ENCODE measurements at places on chromosomes 3 and 15.

DNA sequence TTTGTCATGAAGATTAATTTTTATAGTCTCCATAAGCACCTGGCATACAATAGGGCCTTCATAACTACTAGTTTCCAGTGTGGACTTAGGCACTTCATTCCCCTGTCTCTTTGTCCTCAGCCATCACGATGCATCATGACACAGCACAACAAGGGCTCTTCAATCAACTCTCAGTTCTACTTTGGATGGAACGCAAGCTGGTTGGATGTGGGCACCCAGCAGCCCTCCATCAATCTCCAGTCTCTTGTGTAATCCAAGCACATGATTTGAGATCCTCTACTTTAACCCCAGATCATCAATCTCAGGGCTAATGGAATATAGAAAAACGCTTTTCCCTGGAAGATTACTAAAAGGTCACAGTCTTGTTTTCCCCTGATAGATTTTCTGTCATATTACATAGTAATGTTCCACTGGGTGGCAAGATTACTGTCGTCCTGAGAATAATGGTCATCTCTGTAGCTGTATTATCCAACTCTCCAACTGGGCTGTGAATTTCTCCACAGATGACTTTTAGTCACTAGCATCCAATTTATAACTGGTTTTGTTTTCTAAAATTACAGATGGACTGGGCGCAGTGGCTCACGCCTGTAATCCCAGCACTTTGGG lies 22.9 kb upstream of the CHRNA7 start:
- DNase-seq, result no peak

GRCh38 chr15:48647962-48648361 lies 2.5 kb upstream of the FBN1 start:
- DNase-seq, result peak; percentile 13

DNA sequence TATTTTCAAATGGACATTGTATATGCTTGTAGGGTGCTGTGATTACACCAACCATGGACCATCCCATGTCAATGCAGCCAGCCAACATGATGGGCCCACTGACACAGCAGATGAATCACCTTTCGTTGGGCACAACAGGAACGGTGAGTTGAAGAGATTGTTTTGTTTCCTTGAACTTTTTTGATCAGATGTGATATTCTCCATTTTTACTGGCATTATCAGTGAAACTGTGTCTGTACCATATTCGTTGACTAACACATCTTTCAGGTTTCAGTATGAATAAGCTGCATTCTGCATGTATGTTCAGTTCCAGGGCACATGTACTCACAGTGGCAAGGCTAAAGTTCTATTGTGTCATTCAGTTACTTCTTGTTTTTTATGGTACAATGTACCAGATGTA lies 655.2 kb downstream of the RBMS3 start:
- DNase-seq, result no peak

DNA sequence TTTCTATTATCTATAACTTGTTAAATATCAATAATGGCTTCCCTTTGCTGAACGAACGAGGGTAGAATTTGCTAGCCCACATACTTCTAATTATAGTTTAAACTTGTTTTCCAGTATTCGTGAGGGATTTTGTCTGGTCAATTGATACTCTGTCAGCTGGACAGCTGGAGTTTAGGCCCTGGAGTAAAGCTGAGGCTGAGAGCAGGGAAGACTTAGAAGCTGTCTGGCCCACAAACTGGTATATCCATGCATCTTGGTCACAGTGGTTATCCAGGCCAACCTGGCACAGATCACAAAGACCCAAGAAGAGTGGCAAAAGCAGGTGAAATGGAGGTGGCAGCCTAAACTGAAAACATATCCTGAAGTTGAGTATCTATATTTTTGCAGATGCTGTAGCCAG lies 19.3 kb downstream of the ARHGAP31 start:
- no peak for DNase-seq

DNA sequence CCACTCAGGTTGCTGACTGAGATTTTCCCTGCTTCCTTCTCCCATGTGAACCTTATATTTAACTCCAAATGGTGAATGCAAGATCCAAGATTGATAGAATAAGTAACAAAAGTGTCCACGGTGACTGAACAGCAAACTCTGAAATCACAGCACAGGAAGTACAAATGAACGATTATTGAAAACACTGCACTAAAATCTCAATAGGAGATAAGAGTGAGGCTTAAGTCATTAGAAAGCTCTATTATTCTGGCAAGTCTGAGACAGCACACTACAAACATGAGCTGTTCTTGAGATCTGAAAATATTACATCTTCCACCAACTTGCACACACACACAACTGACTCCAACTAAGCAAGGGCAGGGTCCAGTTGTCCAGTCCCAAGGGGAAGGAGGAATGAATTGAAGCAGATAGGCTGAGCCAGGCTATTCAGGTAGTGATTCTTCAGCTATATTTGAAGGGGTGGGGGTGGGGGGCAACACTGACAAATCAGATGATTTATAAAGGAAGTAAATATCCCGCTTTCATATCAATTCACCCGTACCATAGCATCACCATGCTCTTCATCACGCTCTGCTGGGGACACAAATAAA lies 2.9 kb downstream of the ZNF385D start:
- no peak for DNase-seq

GRCh38 chr3:16828815-16829214 lies 55.9 kb upstream of the PLCL2 start:
- peak; percentile 36 for DNase-seq

DNA sequence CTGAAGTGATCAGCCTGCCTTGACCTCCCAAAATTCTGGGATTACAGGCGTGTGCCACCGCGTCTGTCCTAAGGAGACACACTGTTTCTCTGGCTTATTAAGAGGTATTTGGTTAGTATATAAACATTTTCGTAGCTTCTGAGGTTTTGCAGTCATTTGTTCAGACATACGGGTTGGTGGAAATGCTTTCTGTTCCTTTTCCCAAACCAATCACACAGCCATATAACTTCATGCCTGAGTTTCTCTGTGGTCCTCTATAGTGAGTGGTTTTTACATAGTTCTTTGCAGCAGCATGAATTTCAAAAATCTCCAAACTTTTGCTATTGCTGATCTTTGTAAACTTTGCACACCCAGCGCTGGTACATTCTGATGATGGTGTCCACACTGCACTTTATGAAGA lies 100.5 kb downstream of the AKAP13 start:
- no peak for DNase-seq

DNA sequence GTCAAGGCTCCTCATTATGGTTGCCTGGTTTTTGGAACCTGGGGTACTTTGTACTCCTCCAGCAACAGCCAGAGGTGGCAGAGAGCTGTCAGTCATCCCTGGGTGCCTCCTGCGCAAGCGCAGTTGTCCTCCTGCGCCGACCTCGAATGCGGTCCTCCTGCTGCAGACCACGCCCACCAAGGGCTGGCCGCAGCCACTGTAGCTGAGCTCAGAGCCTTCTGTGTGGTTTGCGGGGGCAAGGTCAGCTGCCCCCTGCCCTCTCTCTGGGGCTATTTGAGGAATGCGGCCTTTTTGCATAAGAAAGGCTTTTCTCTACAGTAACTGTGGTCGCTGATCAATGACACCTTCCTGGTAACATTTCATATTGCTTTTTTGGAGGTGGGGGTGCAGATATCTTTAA lies 131.3 kb upstream of the SNRPN start:
- DNase-seq, result no peak

- no peak for DNase-seq
Measured at GRCh38 chr15:22933641-22934061, 46.5 kb downstream of the CYFIP1 start.

DNA sequence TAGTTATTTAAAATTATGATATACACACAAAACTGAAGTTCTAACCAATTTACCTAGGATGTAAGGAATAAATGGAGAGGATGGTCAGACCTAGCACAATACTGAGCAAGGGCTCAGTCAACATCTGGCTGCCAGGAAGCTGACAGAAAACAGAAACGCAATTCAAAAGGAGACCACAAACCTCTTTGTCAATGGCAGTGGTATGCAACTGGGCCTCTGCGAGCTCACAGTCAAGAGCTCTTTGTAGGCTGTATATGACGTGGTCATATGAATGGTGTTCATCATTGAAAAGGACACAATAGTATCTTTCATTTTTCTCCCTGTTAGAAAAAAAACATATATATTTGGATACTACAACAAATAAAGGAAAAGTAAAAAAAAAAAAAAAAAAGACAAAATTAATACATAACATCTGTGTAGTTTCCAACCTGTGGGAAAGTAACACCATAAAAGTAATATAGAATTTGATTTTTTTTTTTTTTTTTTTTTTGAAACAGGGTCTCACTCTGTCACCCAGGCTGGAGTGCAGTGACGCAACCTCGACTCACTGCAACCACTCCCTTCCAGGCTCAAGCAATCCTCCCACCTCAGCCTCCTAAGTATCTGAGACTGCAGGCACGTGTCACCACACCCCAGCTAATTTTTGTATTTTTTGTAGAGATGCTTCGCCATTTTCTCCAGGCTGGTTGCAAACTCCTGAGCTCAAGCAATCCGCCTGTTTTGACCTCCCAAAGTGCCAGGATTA lies 37.9 kb downstream of the UBR1 start:
- DNase-seq, result no peak

DNA sequence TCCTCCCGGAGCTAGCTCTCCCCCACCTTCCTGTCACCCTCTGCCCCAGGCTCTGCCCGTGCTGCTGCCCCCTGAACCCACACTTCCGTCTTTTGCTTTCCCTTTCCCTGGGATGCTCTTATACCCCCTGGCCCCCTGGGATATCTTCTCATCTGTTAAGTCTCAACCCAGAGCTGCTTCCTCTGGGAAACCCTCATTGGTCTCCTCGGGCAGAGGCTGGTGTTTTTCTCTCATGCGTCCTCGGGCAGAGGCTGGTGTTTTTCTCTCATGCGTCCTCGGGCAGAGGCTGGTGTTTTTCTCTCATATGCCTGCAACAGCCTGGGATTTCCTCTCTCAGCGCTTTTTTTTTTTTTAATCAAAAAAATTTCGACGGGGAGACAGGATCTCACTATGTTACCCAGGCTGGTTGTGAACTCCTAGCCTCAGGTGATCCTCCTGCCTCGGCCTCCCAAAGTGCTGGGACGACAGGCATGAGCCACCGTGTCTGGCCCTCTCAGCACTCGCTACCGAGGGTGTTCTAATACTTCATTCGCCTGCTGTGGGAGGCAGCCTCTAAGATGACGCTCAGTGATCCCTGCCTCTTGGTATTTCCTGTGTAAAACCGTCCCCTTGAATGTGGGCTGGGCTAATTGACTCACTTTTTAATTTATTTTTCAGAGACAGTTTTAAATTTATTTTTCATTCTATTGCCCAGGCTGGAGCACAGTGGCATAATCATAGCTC lies 62.7 kb upstream of the TFRC start:
- no peak for DNase-seq

DNA sequence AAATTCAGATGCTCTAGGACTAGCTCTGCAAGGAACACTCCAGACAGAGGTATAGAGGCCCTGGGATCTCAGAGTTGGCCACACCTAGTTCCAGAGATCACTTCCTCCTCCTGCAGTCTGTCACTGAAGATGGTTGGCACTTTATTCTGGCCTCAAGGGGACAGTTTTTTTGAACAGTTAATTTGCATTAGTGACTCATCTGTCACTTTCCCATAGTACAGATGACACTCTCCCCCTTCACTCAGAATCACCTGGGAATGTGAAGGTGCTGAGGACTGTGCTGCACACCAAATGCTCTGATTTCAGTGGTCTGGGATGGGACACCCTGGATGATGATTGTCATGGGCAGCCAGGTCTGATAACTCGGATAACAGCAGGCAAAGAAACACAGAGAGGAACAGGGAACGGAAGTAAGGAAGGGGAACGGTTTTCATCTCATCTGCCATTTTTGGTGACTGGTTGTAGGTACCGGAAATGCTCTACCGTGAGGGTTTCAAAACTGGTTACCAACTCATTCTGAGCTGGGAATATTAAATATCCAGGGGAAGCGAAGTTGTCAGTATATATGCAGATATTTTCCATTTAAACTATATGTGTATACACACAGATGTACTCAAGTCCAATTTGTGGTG lies 232.5 kb upstream of the ST8SIA2 start:
- no peak for DNase-seq

GRCh38 chr3:10456981-10457380 lies 48.4 kb downstream of the ATP2B2 start:
- DNase-seq, result no peak

GRCh38 chr3:196942915-196943277 lies 568 bp upstream of the NCBP2 start:
- DNase-seq, result no peak

DNA sequence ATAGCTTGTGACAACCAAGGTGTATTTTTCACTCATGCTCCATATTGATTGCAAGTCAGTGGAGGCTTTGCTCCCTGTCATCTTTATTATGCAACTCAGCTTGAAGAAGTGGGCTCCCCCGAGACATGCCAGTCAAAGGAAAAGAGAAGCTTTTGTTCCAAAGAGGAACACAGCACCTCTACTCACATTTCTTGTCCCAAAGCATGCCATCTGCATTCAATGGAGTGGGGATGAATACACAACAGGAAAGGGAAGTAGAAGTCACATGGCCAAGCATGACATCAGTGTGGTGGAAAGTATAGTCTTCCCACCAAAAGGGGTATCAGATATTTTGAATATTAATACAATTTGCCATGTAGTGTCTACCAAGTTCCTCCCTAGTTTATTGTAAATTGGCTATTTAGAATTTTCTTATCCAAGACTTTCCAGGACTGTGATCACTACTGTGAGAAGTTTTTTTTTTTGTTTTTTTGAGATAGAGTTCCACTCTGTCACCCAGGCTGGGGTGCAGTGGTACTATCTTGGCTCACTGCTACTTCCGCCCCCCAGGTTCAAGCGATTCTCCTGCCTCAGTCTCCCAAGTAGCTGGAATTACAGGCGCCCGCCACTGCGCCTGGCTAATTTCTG lies 114.5 kb downstream of the GMPS start:
- no peak for DNase-seq

DNA sequence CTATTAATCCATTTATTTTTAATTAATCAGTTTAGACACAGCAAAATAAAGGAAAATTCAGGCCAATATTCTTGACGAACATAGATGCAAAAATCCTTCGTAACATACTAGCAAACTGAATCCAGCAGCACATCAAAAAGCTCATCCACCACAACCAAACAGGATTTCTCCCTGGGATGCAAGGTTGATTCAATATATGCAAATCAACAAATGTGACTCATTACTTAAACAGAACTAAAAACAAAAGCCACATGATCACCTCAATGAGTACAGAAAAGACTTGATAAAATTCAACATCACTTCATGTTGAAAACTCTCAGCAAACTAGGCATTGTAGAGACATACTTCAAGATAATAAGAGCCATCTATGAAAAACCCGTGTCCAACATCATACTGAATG lies 364.1 kb upstream of the THBS1 start:
- no peak for DNase-seq

DNA sequence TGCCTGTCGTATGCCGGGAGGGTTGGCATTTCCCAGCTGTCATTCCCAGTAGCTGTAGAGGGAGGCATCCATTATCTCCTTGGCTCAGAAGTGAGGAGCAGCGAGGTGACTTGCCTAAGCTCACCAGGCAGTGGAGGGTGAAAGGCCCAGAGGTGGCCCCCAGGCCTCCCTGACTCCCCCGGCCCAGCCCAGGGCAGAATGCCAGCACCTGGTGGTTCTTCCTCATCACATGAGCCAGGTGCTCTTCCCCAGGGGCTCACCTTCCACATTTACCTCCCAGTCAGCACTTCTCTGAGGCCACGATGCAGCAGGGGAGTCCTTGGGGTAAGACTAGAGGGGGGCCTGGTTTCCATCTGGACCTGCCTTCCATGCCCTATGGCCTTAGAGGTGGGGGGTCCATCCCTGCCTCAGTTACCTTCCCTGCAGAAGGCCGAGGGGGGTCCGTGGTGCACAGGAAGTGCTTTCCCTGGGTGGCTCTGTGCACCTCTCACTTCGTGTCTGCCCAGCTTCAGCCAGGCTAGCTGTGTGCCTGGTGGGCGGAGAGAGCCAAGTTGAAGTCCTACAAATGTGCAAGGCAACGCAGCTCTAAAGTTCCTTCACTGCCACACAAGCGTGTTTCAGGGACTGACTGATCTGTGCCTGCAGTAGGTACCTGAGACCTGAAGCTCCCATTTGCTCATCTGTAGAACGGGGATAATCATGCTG lies 70.3 kb upstream of the PLXNA1 start:
- DNase-seq, result no peak
